NCI-H510A treated with DMSO at 0.1 percent for 48 hours (cell line): ENCODE measurements at places on chromosomes 12 and 14.

DNA sequence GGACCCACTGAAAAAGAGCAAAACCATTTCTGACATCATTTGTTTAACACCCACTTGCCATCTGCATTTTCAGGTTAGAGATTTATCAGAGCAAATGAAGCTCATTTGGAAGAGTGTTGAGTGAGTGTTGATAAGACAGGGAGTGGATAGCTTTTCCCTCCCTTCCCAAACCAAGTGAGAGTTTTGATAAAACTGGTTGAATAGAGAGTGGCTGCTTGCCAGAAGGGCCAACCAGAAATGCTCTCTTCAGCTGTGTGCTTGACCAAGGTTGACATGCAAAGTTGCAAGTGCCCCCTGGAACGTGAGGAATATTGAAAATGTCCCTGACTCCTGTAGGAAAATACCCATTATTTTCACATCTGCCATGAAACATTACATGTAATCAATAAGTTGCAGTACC, 1487.0 kb upstream of the FLRT2 start:
- no peak for DNase-seq

DNA sequence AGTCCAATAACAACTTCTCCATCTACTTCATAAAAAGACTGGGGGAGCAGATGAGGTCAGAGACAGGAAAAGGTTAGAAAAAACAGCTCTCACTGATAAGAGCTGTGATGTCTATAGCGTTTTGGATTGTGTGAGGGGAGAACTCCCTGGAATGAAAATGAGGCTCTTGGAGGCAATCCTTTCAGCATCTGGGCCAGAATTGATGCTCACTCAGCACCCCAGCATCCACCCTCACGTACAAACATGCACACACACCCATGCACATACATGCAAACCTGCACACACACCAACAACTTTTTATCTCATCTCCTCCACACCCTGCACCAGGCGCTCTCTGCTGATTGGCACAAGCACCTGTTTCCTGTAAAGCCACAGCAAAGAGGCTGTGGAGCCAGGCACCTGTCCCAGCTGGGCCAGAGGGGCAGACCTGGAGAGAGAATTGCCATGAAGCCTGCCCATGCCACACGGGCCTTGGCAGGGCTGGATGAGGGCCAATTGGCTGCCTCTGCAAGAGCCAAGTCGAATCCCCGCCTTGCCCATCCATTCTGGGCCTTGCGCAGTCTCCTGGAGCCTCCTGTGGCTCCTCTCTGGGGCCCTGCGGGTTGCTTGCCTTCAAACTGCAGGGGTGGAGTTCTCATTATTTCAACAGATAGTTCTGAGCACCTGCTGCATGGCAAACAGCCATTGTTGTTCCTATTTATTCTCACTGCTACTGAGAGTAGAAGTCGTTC, 53.1 kb downstream of the SYNE3 start:
- DNase-seq: peak; percentile 84

- DNase-seq: no peak
Measured at GRCh38 chr12:77152623-77153193, 87.3 kb upstream of the E2F7 start.

GRCh38 chr12:24853094-24853493, 95.8 kb downstream of the BCAT1 start:
- DNase-seq: no peak

DNA sequence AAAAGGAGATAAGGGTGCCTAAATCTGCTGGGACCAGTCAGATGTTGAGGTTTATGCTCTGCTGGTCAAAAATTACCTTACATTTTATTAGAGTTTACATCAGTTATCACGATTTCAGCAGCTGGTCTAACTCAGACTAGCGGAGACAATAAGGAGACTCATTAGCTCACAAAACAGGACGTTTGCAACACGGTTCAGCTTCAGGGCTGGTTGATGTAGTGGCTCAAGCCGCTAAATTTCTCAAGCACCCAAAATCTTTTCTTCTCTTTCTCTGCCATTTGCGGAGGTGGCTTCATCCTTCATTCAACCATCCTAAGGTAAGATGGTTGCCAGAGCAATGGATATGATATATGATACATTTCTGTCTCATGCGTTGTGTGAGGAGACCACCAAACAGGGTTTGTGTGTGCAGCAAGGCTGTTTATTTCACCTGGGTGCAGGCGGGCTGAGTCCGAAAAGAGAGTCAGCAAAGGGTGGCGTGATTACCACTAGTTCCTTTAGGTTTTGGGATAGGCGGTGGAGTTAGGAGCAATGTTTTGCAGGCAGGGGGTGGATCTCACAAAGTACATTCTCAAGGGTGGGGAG, 30.3 kb upstream of the CLIP1 start:
- no peak for DNase-seq

- no peak for DNase-seq
Measured at GRCh38 chr14:77570706-77571268, 45.6 kb downstream of the SPTLC2 start.

DNA sequence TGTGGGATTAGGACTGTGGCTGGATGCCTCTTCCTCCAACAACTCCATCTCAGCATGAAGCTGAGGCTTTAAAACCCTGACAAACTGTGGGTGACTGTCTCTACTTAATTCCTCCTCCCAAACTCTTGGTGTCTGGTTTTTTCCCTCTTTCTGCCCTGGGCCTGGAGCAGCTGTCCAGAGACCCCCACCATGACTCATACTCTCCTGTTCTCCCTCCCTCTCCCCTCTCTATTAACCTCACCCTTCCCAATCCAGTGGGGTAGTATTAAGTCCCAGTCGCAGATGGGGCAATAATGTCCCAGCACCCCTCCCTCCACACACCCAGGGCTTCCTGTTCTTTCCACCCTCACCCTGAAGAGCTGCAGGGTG, 2.0 kb upstream of the DNAJC14 start:
- DNase-seq: no peak

DNA sequence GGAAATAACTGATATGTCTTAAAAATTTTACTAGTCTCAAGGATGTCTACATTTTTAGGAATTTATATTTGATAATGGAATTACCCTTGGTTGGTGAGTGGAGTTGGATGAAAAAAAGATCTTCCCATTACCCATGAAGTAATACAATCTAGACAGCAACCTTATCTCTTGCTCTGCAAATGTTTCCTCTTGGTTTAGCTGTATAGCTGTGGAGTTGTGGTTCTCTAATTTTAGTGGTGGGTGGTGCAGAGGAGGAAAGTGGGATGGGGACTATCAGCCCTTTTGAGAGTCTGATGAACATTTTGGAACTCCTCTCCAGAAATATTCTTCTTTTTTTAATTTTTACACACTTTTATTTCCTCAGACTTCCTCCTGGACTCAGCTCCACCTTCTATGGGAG, 17.1 kb downstream of the SPX start:
- DNase-seq: no peak

DNA sequence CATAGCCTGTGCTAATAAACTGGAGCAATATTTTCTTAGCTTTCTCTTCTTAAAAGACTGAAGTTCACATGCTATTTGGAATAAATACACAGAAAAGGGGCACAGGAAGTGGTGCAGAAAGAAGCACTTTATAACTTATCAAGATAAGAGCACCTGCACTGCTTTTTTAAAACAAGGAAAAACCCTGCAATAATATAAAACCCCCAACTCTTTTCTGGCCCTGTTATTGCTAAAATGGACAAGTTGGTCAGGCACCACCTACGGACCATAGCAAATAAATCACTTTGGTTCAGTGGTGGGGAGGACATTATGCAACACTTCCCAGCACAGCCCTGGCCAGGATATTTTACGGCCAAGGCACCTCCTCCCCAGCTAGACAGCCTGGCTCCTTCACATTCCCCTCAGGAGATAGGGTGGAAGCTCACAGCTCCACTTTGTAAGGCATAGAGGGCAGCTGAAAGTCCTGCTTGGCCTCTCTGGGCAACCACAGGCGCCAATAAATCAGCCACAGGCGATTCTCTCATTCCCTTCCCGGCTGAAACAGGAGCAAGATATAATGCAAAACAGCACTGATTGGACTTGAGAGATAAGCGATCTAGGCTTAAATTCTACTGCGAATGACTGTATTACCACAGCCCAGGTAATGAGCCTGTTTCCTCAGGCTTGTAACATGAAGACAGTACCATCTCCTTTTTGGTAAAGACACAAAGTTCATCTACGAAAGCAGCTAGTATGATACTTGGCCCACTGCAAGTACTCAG, 2.0 kb downstream of the ZBTB25 start:
- DNase-seq: peak; percentile 16

GRCh38 chr12:57616383-57617101, 5.3 kb downstream of the ARHGEF25 start:
- no peak for DNase-seq

DNA sequence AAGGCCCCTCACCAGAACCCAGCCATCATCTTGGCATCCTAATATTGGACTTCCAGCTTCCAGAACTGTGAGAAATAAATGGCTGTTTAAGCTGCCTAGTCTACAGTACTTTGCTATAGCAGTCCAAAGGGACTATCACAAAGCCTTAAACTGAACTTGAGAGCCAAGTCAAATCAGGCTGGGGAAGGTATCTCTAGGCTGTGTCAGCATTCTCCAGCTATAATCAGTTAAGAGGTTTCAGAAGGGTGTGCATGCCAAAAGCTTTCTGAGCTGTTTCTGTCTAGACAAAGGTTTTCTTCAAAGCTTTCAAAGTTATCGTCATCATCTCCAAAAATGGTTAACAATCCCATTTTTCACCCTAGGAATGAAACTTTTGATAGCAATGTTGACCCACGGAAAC, 7.6 kb downstream of the ASCL4 start:
- no peak for DNase-seq

DNA sequence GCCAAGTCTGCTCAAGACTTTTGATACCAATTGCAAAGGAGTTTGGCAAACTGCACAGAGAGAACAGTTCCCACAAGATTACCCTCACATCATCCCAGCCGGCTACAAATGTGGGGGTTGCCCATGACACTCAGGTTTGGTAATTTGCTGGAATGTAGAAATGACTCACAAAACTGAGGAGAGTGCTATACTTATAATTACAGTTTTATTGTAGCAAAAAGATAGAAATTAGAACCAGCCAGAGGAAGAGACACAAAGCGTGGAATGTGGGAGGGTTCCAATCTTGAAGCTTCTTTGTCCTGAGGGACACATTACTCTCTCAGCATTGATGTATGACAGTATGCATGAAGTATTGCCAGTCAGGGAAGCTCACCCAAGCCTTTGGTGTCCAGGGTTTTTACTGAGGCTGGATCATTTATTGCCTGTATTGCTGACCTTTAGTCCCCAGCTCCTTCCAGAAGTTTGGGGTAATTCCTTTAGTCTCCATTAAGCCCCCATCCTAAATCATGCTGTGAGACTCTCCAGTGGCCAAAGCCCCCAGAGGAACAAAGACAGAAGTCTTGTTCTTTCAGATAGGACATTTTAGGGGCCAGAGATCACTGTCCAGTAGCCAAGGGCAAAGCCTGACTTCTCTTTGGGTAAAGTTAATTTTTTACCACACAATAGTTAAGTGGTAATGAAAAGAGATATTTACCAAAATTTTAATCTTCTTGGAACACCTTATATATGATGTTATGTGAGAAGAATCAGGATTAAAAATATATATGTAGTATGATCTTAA, 9.9 kb downstream of the TBK1 start:
- DNase-seq: no peak

GRCh38 chr12:87687362-87687761, 341.8 kb downstream of the C12orf50 start:
- no peak for DNase-seq

DNA sequence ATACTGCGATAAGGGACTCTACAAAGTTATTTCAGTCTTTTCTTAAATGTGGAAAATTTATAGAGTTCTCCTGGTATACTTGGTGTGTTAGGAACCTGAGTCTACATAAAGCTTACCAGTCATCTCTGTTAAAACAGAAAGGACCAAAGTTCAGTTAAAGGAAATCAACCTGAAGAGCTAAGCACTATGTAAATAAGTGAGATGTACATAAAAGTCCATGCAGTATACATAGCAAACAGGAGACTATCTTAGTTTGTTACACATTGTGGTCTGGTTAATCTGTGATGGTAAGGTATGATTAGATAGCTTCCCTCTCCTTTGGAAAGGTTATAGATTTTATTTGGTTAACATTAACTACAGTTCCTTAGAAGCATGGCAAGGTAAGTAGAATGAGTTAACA, 75.9 kb downstream of the ATP2B1 start:
- DNase-seq: peak; percentile 7

DNA sequence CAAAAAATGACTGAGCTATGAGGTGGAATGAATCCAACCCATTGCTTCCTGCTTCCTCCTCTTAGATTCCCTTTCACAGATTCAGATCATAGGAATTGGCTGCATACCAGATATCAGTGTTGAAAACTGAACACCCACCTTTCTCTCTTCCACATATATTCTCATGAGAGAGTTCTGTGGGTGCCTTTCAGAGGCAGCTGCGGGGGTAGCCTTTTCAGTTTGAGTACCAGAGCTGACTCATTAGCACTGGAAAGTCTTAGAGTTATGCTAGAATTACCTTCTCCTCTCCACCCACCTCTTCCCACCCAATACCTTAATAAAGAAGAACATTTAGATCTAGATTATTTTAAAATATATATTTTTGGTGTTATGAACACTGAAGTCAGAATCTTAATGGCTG, 495.4 kb upstream of the SEL1L start:
- no peak for DNase-seq
